Activated CD8-positive, alpha-beta T cell treated with anti-CD3 and anti-CD28 coated beads for 36 hours (primary cell): ENCODE measurements at places on chromosomes 16 and 17. TPM values are rescaled to one million over a fixed set of nuclear protein-coding genes. Genes with fewer than 3 reads are reported as not detected.

Gene AGRP
- total RNA-seq: not detected

Gene TSPOAP1
- total RNA-seq: 24.1 TPM

Gene ABCA9
- not detected for total RNA-seq

Gene TPSB2
- total RNA-seq: not detected

Gene STH
- not detected for total RNA-seq

Gene MT4
- not detected for total RNA-seq

Gene CACNG3
- total RNA-seq: not detected

Gene HAGHL
- 32.6 TPM for total RNA-seq

Gene KRTAP4-5
- total RNA-seq: not detected

Gene OTOA
- total RNA-seq: 0.09 TPM

GRCh38 chr17:72457712-72458111 is 336.9 kb downstream of the SOX9 start:
- no peak for DNase-seq

GRCh38 chr16:64858076-64858475 is 263.8 kb downstream of the CDH11 start:
- DNase-seq: no peak

- DNase-seq: no peak
Measured at GRCh38 chr17:63487014-63487339, 10.1 kb downstream of the ACE start.

GRCh38 chr16:46720619-46721018 is 27.5 kb downstream of the MYLK3 start:
- no peak for DNase-seq

DNA sequence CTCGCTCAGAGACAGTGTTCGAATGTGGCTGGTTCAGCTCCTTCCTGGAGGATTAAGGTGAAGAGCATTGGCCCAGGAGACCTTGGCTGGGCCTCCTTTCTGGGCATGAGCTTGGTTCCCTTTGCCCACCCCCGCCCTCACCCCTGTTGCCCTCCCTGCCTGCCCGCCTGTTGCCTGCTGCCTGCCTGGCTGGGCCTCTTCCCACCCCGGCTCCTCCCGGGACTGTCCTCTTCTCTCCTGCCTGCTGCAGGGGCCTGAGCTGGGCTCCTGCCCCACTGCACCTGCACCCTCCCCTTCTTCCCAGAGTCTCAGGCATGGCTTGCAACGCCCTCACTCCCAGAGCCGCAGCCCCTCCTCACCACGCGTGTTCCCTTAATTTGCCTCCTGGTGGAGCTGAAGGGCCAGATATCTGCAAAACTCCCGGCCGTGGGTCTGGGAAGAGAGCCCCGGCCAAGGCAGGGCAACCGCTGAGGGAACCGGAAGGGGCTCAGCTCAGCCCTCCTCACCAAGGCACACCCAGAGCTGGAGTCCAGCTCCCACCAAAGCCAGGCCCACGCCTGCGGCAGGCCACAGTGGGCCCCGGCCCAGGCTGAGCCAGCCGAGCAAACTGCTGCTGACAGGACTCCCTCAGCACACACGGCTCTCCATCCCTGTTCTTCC is 31.2 kb downstream of the MNT start:
- no peak for DNase-seq

DNA sequence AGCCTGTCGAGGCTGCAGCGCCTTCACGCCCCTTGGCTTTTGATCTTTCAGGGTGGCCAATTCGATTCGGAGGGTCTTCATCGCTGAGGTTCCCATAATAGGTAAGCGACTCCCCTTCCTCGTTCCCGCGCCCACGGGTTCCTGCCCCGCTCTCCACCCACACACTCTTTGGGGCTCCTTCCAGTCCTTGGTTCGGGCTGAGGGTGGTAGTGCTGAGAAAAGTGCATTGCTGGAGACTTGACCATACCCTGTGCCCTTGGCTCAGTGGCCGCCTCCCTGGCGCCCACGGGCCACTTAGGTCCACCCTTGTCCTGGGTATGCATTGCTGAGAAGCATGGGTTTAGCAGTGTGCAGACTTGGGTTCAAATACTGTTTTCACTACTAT is 491 bp downstream of the POLR2C start:
- no peak for DNase-seq

DNA sequence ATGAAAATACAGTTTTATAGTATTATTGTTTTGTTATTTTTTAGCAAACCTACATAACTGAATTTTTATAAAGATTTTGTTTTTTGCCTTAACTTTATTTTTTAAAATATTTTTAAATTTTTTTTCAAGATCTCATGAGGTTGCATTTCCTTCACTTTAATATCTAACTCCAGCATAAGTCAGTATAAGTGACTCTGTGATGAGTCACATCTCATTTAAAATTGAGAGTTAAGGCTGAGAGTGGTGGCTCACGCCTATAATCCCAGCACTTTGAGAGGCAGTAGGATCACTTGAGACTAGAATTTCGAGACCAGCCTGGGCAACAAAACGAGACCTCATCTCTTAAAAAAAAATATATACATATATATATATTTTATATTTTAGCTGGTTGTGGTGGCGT is 44.0 kb downstream of the NLK start:
- DNase-seq: no peak

DNA sequence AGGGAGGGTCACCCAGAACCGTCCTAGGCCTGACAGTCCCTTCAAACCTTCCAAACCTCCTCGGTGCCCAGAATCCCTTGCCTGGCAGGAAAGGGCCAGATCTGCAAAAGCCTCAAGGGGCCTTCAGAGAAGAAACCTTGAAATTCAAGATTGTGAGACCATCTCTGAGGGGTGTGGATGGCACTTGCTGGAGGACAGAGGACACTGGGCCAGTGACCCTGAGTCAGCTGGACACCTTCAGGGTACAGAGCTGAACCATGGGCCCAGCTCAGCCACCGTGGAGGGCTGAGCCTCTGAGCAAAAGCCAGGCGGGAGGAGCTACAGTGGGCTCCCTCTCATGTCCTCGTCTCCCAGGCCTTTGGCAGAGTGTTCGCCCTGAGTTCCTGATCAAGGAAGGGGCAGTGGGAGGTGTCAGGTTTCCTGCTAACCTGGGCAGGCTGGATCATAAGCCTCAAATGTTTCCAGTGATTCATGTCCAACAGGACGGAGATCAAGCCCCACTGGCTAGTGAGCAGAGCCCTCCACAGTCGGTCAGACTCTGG is 3.0 kb downstream of the PDILT start:
- DNase-seq: no peak

GRCh38 chr16:89485701-89486246 is 4.6 kb downstream of the ANKRD11 start:
- DNase-seq: no peak

DNA sequence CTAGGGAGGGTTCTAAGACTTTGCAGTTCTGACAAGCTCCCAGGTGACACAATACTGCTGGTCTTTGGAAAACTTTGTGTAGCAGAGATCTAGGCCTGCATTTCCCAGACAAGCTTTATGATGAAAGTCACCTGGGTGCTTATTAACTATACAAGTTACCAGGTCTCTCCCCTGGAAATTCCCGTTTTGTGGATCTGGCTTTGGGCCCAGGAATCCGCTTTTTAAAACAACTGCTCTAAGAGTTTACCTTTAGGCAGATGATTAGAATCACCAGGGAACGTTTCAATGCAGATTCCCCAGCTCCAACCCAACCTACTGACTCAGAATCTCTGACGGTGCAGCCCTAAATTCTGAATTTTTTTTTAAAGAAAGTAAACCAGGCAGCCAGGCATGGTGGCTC is 36.3 kb downstream of the MYH3 start:
- no peak for DNase-seq

DNA sequence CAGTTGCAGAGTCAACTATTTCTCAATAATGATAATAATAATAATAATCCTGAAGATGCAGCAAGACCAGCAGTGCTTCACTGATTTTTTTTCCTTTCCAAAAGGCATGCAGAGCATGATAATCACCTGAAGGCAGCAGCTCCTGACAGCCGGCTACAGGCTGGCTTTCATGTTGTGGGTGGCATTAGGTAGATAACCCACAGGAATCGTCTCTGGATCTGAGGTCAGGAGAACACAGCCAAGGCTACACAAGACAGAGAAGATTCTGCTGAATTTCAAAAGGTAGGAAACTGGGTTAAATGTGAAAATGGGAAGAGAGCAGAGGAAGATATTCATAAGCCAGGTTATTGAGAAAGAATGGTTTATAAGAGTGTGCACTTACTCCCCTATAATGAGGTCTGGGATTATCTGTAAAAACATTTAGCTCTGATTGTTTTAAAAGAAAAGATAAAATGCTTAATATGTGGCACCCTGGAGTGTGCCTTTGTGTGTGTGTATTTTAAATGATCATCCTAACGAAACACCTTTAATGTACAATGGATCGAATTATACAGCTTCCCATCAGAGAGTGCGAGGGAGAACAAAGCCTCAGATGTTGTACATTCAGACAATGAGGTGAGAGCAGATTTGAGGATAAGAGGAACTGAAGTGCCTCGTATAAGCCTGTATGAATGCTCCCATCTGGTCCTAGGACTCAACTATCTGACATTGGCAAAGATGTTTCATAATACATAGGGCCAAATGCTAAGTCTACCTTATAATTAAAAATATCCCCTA is 273.1 kb downstream of the PHKB start:
- no peak for DNase-seq

DNA sequence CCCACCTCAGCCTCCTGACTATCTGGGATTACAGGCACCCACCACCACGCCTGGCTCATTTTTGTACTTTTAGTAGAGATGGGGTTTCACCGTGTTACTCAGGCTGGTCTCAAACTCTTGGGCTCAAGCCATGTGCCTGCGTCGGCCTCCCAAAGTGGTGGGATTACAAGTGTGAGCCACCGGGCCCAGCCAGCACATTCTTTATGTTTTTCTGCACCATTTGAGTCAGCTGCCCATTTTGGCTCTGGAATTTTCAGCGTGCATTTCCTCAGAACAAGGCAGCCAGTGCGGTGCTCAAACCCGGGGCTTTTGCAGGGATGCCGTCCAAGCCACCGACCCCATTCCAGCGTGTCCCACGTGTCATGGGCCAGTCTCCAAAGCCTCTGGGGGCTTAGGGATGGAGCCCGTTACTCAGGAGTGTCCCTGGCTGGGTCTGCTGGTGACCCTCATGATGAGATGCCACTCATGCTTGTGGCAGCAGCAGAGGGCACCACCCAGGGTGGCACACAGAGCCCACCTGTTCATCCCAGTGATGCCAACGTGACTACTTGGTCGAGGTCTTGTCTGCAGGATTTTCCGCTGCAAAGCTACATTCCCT is 3.7 kb upstream of the RAB40C start:
- no peak for DNase-seq

DNA sequence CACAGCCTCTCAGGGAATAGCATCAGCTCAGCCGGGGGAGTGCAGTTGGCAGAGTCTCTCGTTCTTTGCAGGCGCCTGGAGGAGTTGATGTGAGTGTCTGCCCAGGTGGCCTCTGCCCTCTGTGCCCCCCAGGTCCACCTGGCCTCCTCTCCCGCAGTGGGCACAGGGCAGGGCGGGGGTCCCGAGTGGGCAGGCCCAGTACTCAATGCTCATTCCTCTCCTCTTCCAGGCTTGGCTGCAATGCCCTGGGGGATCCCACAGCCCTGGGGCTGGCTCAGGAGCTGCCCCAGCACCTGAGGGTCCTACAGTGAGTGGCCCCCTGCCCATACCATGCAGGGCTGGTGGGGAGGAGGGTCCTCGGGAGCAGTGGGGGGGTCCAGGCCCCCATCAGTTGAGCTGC is 14.7 kb upstream of the CPNE2 start:
- DNase-seq: no peak

DNA sequence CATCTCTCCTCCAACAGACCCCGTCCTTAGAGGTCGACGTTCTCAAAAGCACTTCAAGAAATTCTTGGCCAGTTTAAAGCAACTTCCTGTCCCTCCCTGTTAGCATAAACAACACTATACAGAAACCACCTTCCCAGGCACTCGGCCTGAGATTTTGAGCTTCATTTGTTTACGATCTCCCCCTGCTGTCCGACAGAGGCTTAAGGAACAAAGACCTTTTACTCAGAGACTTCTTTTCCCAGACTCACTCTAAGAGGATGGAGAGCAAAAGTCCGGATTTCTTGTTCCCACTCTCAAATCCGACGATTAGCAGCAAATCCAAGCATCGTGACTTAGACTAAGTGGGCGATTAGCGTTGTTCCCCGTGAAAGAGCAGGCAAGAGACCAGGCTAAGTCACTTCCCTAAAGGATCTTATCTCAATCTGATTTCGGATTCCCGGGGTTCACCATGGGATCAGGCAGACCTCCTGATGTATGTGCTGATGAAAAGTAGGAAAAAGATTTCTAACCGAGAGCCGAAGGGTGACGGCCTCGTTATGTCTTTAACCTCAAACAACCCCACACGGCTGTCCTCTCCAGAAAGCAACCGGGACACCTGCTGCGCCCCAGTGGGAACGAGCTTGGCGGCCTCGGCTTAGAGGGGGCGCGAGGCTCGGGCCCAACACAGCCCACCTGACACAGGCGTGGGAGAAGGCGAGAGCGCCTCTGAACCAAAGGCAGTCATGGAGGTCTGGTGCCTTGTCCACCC is 598 bp downstream of the INPP5K start:
- peak; percentile 72 for DNase-seq

DNA sequence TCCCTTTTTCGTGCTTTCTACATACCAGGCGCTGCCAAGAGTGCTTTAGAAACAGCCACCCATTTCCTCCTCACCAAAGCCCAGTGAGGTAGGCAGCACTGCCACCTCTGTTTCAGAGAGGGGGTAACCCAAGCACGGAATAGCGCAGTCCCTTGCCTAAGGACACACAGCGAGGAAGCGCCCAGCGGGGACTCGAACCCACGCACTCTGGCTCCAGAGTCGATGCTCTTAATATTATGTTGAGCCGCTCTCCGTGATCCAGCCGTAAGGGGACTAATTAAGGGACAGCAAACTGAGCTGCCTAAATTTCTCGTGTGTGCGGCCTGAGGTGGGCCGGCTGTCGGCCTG is 497 bp downstream of the CES1 start:
- no peak for DNase-seq

DNA sequence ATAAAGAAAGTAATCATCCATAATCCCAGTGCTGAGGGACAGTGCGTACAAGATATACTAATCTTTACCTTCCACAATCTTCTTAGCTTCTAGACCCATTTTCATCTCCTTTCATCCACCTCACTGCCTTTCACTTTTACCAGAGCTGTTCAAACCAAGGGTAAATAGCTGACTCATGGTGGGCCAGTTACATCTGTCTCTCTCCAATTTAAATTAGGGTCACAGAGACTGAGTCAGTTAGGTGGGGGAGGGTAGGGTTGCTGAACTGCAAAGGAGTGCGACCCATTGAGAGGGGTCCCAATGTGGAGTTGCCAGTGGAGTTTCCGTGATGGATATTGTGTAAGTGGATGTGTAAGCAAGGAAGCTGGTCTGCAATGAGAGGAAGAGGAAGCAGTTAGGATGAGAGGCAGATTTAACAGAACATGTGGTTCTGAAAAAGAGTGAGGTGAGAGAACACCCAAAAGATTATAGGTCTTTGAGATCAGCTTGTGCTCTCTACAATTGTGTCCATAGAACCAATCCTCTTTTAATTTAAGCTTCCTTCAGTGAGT is 83.5 kb downstream of the GP2 start:
- no peak for DNase-seq
